ENCODE measurements at places on chromosomes 4 and X.
A peak's percentile ranks its signal among the peaks of the same experiment; 100 is the strongest.

GRCh38 chrX:107760304-107761077 lies 15.1 kb downstream of the TSC22D3 start:
- no peak for DNase-seq

GRCh38 chrX:38879631-38880220 lies 78.5 kb downstream of the MID1IP1 start:
- DNase-seq: no peak

DNA sequence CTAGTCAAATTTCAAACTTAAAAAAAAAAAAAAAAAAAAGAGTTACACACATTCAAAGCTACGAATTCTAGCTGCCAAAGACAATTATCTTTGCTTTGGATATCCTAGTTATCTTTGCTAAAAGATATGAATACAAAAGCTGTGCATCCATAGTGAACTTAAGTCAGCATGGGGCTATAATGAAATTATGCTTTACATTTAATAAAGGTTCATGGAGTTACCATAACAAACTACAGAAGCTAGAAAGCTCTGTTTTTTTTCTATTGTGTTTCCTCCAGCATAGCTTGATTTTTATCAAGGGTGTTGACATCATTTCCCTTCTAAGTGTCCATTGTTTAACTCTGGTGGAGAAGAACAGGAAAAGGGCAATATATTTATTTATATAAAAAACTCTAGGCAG lies 234.1 kb downstream of the ANKRD50 start:
- peak; percentile 20 for DNase-seq

- no peak for DNase-seq
Observed at GRCh38 chr4:108024878-108025165, 35.1 kb downstream of the HADH start.

- no peak for DNase-seq
Observed at GRCh38 chr4:31366041-31366440, 645.9 kb downstream of the PCDH7 start.

Data from EH (cell line).